ENCODE measurements at places on chromosomes 3 and 15. TPM values are rescaled to one million over a fixed set of nuclear protein-coding genes. Genes with fewer than 3 reads are reported as not detected.

- no peak for DNase-seq
Measured at GRCh38 chr3:108076564-108076963, 14.3 kb downstream of the CD47 start.

DNA sequence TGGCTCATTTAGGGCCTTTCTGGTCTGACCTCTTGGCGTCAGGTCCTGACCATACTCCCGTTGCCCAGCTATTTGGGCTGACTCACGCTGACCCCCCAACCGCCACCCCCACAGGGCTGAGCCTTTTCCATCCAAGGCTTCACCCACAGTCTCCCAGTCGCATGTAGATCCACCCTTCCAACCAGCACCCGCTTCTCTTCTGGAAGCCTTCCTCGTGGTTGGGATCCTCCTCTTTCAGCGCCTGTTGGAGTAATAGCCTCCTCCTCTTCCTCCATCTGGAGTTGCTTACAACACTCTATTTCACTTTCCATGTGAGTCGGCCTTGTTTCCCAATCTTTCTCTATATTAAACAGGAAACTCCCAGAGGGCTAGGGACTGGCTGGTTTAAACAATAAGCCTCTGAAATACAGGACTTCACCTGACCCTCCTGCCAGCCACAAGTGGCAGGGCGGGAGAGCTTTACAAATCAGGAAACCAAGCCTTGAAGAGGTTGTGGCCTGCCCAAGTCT is 2.1 kb upstream of the ALAS1 start:
- no peak for DNase-seq

FGF12 gene
- total RNA-seq: 8.0 TPM

DNA sequence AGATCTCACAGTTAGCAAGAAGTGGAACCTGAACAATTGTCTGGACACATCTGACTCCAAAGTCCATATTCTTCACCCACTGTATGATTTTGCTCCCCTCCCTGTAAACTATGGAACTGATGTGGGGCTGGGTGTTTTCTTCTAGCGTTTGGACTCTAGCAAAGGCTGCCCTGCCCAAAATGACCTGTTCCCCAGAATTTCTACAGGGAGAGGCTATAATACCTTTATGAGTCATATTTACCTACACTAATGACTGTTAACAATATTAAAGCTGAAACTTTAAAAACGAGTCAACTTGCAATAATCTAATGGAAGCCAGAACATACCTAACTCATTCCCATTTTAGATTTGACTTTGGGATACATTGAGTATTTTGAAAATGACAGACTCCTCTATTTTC is 531.2 kb upstream of the CFAP20DC start:
- no peak for DNase-seq

DNA sequence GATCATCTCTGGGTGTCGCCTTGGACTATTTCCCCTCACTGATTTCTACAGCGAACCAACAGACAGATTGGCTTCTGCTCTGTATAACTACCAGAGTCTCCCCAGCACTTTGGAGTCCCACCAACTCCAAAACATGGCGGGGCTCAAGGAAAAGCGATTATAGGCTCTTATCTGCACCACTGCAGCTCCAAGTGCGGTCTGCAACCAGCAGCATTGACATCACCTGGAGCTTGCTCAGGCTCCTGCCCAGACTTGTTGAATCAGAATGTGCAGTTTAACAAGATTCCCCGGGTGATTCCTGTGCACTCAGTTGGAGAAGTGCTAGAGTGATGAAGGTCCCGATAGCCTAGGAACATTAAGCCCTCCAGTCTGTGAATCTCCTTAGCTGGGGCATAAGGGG is 9.0 kb downstream of the CCK start:
- DNase-seq: no peak

- no peak for DNase-seq
Measured at GRCh38 chr3:188244395-188244861, 90.5 kb downstream of the LPP start.

MGA gene
- 36.9 TPM for total RNA-seq

- no peak for DNase-seq
Measured at GRCh38 chr15:99732751-99733267, 428 bp downstream of the LYSMD4 start.
